Caki2 (cell line): ENCODE measurements at places on chromosomes 12 and 14. TPM values are rescaled to one million over a fixed set of nuclear protein-coding genes. Genes with fewer than 3 reads are reported as not detected.

FERMT2 gene
- total RNA-seq, result 46.0 and 65.1 TPM in 2 replicates

PRPH gene
- total RNA-seq, result 7.8 TPM in 1 of 2 replicates, not detected in the other

TBC1D30 gene
- 9.4 and 10.7 TPM in 2 replicates for total RNA-seq

LIN52 gene
- 8.6 and 17.6 TPM in 2 replicates for total RNA-seq

ZNF891 gene
- total RNA-seq, result 0.52 and 0.98 TPM in 2 replicates

HCAR2 gene
- not detected in 2 replicates for total RNA-seq

LRTM2 gene
- not detected in 2 replicates for total RNA-seq

CKB gene
- 14.8 and 25.2 TPM in 2 replicates for total RNA-seq

TMEM260 gene
- total RNA-seq, result 3.4 and 7.6 TPM in 2 replicates

KRT75 gene
- not detected in 2 replicates for total RNA-seq

SLC41A2 gene
- 29.6 and 46.6 TPM in 2 replicates for total RNA-seq

AQP2 gene
- total RNA-seq, result not detected in 2 replicates

TMCC3 gene
- total RNA-seq, result 0.10 and 0.38 TPM in 2 replicates

FBLN5 gene
- total RNA-seq, result not detected in 2 replicates

EFCAB11 gene
- total RNA-seq, result 9.7 and 13.9 TPM in 2 replicates

GDF3 gene
- not detected in 2 replicates for total RNA-seq

SOAT2 gene
- total RNA-seq, result not detected in 2 replicates

MSI1 gene
- total RNA-seq, result 0.29 TPM in 1 of 2 replicates, not detected in the other

ACSM4 gene
- total RNA-seq, result not detected in 2 replicates

VRTN gene
- 0.03 TPM in 1 of 2 replicates, not detected in the other for total RNA-seq

ACVRL1 gene
- 0.35 and 4.4 TPM in 2 replicates for total RNA-seq

EXOC3L4 gene
- total RNA-seq, result 0.98 TPM in 1 of 2 replicates, not detected in the other
